ENCODE measurements at places on chromosomes 13 and 19.

- DNase-seq, result peak; percentile 98
These were observed 58.3 kb upstream of the MEDAG start for GRCh38 chr13:30847650-30848307.

- no peak for DNase-seq
These were observed 550.1 kb downstream of the SLITRK6 start for GRCh38 chr13:85249151-85249550.

GRCh38 chr13:43270130-43270830 is 246.9 kb downstream of the DNAJC15 start:
- no peak for DNase-seq

DNA sequence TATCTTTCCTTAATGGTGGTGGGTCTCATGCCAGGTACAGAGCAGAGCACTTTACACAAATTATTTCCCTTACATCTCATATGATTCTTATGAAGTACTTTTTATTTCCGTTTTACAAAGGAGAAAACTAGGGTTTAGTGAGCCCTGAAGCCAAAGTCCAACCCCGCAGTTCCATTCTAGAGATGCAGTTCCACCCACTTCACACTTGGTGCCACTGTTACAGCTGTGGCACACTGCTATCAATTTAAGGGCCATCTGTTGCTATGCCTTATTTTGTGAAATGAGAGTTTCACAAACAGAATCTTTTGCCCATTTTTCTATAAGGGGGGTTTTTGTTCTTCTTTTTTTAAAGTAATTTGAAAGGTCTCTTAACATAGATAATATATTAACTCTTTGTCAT is 12.9 kb downstream of the MIPEP start:
- DNase-seq, result no peak

DNA sequence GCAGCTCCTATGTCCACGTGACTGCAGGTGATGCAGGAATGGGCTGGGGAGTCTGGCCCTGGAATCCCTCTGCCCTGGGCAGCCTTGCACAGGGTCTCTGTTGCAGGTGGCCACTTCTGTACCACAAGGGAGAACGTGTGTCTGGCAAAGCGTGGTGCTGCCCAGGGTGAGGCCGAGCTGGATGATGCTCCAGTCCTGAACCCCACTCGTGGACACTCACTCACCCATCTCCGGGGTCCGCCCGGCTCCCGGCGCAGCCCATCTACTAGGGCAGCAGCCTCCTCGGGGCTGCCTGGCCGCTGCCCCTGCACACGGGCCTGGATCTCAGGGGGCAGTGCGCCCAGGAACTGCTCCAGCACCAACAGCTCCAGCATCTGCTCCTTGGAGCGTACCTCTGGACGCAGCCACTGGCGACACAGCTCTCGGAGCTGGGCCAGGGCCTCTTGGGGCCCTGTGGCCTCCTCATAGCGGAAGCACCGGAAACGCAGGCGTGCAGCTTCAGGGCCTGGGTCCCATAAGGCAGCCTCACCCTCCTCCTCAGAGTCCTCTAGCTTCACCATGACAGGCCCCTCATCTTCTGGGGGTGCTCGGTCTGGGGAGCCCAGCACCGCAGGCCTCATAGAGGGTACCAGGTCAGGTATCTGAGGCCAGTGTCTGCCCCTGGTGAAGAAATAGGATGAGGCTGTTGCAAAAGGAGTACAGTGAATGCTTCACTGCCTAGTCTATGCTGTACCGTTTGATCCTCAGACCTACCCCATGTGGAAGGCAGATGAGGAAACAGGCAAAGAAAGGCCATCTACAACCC is 2.2 kb downstream of the MZF1 start:
- no peak for DNase-seq

DNA sequence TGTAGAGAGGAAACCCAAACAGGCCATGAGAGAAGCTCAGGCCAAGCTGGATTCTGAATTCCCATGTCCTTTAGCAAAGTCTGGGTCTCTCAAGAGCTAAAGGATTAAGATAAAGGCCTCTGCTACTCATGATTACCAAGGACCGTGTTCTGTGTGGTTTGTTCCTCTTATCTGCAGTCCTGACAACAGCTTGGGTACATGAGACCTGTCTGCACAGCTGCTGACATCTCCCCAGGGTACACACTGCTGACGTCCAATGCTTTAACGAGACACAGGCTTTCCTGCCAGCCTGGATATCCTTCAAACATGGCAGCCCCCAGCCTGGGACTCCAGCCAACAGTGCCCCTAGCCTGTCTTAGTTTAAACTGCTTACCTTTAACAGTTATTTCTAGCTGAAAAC is 211.0 kb downstream of the SLC7A1 start:
- DNase-seq, result no peak

GRCh38 chr19:6891761-6892385 is 4.5 kb downstream of the ADGRE1 start:
- no peak for DNase-seq

DNA sequence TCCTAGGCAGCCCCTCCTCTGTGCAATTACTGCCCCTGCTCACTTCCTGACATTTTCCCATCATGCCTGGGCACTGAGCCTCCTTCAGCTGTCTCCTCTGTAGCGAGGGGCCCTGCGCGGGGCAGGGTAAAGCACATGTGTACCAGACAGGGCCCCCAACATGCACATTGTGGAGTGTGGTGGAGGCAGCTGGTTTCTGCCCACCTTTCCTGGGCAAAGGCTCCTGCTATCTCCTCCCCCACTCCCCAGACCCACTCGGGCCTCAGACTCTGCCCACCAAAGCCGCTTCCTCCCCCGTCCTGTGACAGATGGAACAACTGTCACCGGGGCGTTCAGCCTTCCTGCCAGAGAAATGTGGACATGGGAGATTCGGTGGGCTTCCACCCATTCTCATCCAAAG is 2.9 kb upstream of the KPTN start:
- DNase-seq, result no peak

DNA sequence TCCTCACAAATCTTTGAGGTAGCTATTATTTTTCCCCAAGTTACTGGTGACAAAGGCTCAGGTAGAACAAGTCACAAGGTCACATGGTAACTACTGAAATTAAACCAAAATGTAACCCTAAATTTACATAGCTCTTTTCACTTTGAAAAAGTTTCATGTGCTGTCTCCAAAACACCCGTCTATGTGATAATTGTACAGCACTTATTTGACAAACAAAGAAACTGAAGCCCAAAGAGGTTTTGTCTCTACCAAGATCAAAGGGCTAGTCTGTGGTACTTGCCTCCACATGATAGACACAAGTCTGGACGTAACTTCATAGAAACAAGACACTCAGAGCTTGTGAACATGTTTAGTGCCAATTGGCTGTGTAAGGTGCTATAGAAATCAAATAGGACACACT is 108.3 kb downstream of the SACS start:
- no peak for DNase-seq

- DNase-seq, result no peak
These were observed 276.6 kb downstream of the KCTD12 start for GRCh38 chr13:76609643-76610042.

GRCh38 chr13:33017323-33017929 is 1.2 kb downstream of the KL start:
- DNase-seq, result peak; percentile 9

GRCh38 chr13:105721016-105721415 is 814.4 kb downstream of the EFNB2 start:
- peak; percentile 30 for DNase-seq

DNA sequence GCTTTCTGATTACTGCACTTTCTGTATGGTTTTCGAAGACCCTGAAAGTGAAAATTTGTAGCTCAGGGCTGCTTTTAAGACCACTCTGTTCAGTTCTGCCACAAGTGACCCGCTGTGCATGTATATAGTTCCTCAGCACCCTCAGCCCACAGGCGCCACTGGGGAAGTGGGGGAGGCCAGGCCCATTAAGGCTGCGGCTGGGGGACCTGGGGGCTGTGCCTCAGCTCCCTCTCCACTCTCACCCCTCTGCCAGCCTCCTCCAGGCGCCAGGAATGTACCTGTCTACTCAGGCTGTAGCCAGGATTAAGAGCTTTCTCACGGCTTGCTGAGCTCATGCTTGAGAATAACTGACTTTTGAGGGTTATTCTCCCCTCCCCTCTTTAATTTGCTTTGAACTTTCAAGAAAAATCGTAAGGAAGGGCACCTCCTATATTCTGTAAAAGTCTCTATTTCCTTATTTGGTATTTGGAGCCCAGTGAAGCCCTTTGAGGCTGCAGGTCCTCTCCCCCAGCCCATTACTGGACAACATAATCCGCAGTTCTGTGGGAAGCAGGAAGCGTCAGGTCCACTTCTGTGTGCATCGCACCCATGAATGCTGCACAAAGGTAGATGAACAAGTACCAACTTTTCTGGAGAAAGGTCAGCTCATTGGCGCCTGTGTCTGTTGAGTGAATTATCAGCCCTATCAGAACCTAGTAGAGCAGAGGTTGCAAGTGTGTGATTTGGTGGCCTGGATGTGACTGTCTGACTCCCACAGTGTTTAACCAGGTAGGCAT is 29.6 kb downstream of the GJA3 start:
- DNase-seq, result no peak

GRCh38 chr13:74466864-74467263 is 332.7 kb upstream of the KLF12 start:
- no peak for DNase-seq

DNA sequence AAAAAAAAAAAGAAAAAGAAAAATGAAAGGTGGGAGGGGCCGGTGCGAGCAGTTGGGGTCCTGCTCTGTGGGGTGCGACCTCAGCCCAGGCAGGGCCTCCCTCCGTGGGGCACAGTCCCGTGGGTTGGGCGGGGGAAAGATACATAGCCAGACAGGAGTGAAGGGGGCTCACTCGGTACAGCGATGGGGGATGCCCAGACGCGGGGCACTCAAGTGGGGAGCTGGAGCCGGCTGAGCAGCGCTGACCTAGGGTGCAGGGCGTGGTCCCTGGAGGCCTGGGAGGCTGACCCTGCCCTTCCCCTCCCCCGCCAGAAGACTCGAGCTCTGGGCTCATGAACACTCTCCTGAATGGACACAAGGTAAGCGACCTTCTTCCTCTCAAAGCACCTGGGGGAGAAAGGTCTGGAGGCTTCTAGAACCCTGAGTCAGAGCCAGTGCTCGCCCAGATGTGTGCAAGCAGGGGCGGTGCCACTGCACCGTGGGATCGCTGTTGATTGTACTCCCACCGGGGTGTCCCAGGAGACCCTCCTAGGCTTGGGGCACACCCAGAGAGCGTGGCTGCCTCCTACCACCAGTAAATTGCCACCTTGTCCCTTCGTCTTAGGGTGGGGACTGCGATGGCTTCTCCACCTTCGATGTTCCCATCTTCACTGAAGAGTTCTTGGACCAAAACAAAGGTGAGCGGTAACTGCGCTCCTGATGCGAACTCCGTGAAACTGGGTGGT is 3.4 kb downstream of the HMG20B start:
- no peak for DNase-seq

DNA sequence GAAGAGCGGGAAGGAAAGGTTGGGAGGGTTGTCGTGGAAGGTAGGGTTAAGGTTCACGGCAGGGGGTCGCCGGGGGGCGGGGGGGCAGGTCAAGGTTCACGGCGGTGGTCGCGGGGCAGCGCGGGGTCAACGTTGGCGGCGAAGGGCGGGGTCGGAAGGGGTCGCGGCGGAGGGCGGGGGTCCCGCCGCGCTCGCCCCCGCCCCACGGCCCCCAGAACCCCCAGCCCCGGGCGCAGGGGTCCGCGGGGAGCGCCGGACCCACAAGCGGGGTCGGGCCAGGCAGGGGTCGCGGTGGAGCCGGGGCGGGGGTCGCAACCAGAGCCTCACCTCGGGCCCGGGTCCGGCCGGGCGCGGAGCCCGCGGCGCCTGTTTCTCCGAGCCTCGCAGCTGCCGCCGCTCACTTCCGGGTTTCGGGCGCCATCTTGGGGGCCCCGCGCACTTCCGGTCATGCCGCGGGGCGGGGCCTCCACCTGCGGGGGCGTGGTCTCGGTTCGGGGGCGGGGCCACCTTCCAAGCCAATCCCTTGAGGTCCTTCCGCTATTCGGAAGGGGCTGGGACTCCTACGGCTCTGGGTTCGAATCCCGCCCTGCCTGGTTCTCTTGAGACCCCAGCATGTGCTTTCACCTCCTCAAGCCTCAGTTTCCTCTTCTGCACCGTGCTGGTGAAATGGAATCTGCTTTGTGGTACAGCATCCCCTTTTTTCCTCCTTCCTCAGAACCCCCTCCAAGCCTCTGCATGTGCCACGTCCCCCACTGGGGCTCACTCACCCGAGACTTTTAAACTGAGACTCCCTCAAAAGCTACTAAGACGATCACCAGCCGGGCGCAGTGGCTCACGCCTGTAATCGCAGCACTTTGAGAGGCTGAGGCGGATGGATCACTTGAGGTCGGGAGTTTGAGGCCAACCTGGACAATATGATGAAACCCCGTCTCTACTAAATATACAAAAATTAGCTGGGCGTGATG is at the start of gene SBNO2:
Gene SBNO2 (minus strand): TSS at position 424 of the 965 bp plus-strand sequence. CDS start 19,992 bp downstream, outside the sequence.
- DNase-seq, result peak; percentile 72

GRCh38 chr13:44620057-44620456 is 43.9 kb upstream of the TSC22D1 start:
- no peak for DNase-seq

DNA sequence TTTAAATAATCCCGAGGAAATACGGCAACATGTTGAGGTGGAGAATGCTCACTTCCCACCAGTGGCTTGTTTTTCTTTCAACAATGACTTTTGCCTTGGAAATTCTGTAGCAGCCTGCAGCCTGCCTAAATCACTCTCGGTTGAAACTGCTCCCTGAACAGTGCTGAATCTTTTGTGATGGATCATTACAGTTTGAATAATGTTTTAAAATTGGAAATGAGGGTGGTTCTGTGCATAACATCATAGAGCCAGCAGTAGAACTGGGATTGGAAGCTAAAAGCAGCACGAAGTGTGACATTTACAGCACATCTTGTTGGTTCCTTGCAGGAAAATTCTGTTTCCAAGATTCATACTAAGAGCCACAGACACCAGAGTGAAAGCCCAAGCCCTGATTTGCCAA is 74.1 kb upstream of the GPR12 start:
- DNase-seq, result no peak

DNA sequence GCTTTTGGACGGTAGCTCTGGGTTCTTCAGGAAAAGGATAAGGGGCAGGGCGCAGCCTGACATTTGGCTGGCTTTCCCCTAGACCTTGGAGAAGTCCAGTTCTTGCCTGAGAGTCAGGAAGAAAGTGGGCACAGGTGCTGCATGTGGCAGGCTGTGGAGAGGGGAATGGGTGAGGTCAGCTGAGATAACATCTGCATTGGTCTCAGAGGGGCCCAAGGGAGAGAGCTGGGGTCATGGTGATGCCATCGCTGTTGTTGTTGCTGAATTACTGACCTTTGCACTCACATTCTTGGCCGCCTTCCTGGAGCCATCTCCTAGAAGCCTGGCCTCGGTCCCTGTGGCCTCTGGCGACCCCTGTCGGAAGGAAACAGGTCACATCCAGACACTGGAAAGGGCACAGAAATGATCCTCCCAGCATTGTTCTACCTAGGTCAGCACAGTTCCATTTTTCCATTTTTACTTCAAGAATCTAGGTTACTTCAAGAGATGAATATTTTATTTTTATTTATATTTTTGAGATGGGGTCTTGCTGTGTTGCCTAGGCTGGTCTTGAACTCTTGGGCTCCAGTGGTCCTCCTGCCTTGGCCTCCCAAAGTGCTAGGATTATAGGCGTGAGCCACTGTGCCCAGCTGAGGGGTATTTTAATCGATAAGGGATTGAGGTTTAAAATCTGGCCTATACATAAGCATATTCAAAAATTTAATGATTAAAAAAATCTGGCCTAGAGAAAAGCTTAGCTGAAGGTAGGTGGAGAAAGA is 6.5 kb upstream of the LIPE start:
- DNase-seq, result no peak

- no peak for DNase-seq
These were observed 3.3 kb upstream of the KCNC3 start for GRCh38 chr19:50332244-50333038.

All from fibroblast of skin of left quadriceps (primary cell).